ENCODE measurements at places on chromosomes 1 and 21.

DNA sequence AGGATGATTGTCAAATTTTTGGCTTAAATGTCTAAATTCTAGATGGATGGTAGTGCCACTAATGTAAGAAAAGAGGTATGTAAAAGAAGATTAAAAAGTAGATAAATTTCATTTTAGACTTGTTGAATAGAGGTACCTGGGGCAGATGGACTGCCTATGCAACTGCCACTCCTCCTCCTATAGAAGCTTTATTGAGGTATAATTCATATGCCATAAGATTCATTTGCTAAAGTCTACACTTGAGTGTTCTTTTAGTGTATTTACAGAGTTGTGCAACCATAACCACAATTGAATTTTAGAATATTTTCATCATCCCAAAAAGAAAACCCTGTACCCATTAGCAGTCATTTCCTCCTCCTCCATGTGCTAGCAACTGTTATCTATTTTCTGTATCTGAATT is 70.6 kb downstream of the FNBP1L start:
- DNase-seq = no peak

DNA sequence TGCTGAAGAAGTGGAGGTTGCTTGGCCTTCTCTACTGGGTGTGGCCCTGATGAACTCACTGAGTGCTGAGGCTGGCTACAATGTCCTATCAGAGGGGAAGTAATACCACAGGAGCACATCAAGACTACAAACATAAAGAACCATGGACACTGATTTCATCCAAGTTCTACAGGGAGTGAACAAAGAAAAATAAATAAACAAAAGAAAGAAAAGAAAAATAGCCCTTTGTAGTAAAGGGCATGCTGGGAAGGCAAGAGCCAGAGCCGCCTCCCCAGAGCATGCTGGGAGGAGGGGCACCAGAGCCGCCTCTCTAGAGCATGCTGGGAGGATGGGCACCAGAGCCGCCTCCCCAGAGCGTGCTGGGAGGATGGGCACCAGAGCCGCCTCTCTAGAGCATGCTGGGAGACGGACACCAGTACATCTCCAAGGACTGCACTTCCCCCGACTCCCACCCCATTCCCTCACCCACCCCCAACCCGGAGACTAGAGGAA is 65.9 kb downstream of the LAMC2 start:
- no peak for DNase-seq

DNA sequence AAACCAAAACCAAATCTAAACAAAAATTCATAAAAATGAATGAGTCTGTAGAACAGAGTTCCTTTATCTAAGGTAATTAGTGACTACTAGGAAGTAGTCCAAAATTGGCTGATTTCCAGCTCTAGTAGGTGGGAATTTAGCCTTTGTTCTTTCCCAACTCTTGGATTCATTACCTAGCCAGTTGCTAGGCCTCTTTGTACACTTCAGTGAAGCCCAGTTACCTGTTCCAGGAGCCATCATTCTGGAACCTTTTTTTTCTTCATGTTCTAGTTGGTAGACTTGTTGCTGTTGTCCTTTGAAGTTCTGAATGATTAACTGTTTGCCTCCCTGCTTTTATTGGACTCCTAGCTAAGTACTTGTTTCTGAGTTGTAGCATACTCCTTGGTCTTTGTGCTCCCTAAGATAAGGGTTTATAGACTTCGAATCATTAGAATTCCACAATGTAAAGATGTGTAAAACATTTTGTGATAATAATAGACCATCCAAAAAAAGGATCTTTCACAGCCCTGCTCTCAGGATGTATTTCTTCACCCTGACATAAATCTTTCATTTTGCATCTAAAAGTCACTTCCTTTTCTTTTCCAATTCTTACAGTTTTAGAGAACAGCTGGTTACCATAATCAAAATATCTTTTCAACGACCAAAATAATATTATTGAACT is 9.8 kb downstream of the PLA2G4A start:
- DNase-seq = no peak

GRCh38 chr21:35737899-35738346 is 322.4 kb downstream of the SETD4 start:
- DNase-seq = peak; percentile 8

DNA sequence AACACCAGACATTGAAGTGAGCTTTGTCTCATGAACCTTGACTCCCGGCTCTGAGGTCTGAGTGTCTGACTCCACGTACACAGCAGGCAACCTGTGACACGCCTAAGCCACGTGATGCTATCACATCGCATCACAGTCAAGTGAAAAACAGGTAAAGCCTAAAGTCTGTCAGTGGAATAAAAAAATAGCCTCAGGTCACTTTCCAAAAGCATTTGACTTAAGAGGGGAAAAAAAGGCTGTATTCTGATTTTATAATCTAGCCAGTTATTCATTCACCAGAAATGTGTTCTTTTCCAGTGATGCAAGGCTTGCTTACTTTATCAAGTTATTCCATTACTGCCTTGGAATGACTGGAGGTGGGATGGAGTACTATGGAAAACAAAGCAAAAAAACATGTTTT is 163.2 kb upstream of the HMCN1 start:
- no peak for DNase-seq

- DNase-seq = no peak
These were observed 24.6 kb downstream of the C2CD2 start for GRCh38 chr21:41929248-41929647.

DNA sequence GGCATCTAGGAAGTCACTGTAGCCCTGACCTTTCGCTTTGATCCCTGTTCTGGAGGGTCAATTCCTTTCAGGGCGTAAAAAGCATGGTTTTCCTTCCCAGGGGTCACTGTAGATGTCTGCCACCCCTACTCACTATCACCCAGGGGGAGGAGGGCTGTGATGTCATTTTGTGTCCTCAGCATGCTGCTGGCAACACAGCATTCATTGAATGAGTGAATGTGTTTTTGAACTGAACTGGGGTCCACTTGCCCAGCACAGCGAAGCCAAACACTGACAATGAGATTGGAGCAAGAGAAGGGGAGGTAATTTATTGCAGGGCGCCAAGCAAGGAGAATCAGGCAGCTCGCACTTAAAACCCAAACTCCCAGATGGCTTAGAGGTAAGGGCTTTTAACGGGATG is 78.2 kb upstream of the PGBD5 start:
- peak; percentile 37 for DNase-seq

DNA sequence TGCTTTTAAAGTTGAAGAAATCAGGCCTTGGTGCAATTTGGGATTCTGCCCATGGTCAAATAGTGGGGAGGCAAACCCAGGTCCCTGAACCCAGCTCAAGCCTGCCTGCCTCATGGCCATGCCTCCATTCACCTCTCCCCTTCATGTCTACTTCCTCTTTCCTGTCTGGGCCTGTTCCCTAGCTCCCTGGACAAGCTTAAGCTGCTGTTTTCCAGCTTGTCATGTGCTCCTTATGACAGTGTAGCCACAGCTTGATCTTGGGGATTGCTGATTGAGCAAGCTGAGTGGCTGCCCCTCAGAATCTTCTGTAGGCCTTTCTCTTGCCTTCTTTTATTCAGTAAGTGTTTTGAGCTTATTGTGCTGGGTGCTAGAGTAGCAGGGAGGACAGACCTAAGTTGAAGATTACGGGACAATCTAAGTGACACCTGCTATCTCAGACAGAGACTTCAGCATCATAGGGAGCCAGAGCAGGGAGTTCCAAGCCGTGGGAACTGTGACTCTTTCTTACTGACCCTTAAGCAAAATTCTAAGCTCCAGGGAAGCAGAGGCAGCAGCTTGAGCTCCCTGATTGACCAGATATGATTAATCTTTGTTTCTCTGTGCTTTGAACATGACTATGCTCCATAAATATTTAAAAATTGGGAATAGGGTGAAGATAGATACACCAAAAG is 520 bp upstream of the MR1 start:
- DNase-seq = no peak

- no peak for DNase-seq
These were observed 22.7 kb upstream of the TRAPPC10 start for GRCh38 chr21:43989401-43989800.

GRCh38 chr21:42552407-42553336 is 39.0 kb downstream of the SLC37A1 start:
- DNase-seq = no peak

DNA sequence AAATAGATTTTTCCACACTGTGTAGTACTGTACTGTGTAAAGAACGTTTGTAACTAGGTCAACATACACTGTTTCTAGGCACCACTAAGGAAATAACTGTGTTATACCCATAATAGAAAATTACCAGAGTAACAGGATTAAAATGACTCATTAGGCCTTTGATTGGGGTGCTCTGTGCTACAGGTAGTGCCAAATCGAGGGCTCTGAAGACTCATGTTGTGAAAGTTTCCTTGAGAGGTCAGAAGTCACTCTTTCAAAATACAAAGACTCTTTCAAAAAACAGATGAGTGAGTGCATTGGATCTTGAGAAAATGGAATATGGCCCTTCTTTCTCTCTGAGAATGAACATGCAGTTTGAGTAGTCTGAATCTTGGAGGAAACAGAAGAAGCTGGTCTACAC is 143.0 kb downstream of the MRPL39 start:
- DNase-seq = no peak

DNA sequence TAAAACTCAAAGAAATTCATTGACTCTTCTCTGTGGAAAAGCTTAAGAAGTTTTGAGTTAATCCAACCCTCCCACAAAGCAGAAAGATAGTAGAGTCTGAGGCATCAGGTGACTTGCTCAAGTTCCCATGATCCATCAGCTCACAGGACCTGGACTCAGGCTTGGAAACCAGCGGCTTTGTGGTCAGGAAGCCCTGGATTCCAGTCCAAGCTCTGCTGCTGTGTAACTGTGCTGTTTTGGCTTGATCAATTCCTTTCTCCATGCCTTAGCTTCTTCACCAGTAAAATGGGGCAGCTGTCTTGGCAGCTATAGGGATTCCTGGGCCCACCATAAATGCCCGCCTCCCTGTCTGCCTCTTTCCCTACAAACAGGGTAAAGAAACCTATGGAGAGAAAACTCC is 180.2 kb downstream of the HIVEP3 start:
- no peak for DNase-seq

DNA sequence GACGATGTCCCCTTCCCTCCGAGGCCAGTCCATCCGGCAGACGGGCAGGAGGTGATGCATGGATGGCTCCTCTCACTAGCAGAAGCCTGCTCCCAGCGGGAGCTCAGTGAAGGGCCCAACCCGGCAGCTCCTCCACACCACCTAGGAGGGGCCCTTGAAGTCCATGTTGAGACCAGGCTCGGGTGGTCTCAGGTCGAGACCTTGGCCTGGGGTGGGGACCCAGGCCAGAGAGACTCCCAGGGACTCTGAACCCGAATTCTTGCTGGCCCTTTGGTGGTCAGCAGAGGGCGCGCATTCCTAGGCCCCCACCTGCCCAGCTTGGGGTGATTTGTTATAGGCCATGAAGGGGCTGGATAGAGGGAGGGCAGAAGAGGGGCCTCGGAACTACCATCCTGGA is 642 bp upstream of the NT5C1A start:
- DNase-seq = peak; percentile 50

- DNase-seq = peak; percentile 64
These were observed 18.1 kb downstream of the KNCN start for GRCh38 chr1:46533179-46533864.

Data from nephron progenitor cell (in vitro differentiated cells).